ENCODE measurements at places on chromosomes 3 and 15. TPM values are rescaled to one million over a fixed set of nuclear protein-coding genes. Genes with fewer than 3 reads are reported as not detected.

- peak; percentile 43 for DNase-seq
Measured at GRCh38 chr15:35624881-35625280, 78.9 kb upstream of the DPH6 start.

DNA sequence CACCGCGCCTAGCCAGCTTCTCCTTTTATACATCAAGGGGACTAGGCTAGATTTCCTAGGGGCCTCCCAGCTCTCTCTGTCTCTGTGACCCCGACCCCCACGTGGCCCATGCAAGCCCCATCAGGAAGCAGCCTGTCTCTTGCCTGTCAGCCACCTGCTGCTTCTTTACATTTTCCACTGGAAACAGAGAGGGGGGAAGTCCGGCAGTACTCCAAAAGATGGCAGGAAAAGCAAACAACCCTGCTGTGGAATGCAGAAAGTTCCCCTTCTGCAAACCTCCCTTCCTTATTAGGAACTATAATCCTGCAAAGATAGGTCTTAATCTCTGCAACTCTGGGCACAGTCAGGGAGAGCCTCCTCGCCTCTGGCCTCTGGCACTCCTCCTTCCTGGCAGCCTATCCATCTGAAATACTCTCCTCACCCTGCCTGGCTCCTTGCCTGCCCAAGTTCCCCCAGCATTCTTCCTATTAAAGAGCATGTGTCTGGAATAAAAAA, 47.4 kb upstream of the HACD2 start:
- no peak for DNase-seq

- DNase-seq = no peak
Measured at GRCh38 chr3:46484911-46485778, 12.6 kb upstream of the RTP3 start.

- DNase-seq = no peak
Measured at GRCh38 chr3:8856071-8856470, 86.7 kb upstream of the OXTR start.

- no peak for DNase-seq
Measured at GRCh38 chr3:55143336-55143735, 215.5 kb upstream of the LRTM1 start.

DNA sequence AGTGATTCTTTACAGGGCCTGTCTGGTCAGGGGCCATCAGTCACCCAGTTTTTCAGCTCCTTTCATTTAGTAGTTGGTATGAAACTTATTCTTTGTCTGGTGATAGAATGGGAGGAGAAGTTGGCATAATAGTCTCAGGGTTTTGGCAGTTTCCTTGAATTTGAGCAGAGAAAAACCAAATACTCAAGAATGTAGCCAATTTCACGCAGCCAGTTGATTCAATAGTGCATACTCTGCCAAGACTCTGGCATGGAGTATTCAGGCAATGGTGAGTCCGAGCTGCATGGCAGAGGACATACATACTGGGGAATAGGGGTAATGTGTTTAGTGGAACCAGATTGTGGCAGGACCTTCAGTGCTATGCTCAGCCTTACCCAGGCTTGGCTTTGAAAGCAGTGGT, 118.3 kb downstream of the GALK2 start:
- DNase-seq = no peak

DNA sequence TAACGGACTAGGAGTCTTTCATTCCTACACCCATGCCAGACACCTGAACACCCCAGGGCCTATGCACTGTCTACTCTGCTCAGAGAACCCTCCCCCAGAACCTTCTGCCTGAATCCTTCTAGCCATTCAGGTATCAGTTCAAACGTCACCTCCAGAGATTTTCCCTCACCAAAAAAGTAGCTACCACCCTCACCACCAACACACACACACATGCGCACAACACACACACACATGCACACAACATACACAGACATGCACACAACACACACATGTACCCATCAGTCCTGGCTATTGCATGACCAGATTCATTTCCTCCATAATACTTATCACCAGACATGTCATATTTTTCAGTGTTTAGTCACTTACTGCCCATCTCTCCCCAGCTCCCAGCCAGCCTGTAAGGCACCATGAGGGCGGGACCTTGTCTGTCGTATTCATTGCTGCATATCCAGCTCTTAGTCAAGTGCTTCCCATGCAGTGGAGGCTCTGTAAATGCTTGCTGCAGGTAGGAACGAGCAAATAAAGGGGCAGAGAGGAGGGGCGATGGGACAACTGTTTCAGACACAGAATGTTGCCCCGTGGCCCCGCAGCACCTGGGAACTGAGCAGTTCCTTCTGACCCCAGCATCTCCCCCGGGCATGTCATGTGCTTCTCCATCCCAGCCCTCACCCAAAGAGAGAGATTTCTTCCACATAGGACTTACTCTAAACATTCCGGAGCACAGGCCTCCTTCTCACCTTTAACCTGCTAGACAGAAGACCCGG, 29.2 kb downstream of the XXYLT1 start:
- no peak for DNase-seq

GRCh38 chr3:124177071-124177470, 185.1 kb upstream of the ROPN1 start:
- DNase-seq = no peak

- no peak for DNase-seq
Measured at GRCh38 chr15:41561777-41562145, 2.7 kb downstream of the TYRO3 start.

The ARPP21 gene
- total RNA-seq = not detected

The SAMD7 gene
- total RNA-seq = not detected

The GPR62 gene
- total RNA-seq = not detected

The AADACL2 gene
- not detected for total RNA-seq

Data from Caki2 (cell line).